ENCODE measurements at places on chromosomes 2 and 18.

GRCh38 chr2:173970516-173970924 is 5.3 kb upstream of the SP3 start:
- no peak for DNase-seq

DNA sequence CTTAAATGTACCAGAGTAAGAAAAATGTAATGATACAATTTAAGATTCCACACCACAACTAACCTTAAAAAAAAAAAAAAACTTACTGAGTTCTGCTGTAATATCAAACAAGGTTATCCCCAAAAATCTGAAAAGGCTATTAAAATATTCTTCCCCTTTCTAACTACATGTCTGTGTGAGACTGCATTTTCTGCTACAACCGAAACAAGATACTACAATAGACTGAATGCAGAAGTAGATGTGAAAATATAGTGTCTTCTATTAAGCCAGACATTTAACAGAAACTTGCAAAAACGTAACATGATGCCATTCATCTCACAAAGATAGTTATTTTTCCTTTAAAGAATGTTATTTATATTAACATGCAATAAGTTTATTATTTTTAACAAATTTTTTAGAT is 16.2 kb downstream of the SS18 start:
- DNase-seq, result no peak

- no peak for DNase-seq
Observed at GRCh38 chr2:46737577-46737976, 178.0 kb downstream of the MCFD2 start.

- no peak for DNase-seq
Observed at GRCh38 chr18:64032312-64032711, 62.4 kb downstream of the SERPINB8 start.

GRCh38 chr18:67634631-67635338 is 118.3 kb upstream of the DSEL start:
- DNase-seq, result no peak

DNA sequence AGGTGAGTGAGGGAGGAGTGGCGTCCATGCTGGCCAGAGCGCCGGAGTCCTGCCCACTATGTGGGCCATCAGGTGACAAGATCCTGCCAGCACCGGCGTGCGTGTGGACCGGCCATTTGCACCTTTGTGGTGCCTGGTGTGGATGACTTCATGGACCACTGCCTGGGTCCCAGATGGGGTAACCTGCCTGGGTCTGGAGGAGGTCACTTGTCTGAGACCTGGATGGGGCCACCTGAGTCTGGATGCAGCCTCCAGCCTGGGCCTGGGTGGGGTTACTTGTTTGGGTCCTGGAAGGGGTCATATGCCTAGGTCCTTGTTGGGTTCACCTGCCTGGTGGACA is 299.6 kb downstream of the NDUFA10 start:
- DNase-seq, result no peak

DNA sequence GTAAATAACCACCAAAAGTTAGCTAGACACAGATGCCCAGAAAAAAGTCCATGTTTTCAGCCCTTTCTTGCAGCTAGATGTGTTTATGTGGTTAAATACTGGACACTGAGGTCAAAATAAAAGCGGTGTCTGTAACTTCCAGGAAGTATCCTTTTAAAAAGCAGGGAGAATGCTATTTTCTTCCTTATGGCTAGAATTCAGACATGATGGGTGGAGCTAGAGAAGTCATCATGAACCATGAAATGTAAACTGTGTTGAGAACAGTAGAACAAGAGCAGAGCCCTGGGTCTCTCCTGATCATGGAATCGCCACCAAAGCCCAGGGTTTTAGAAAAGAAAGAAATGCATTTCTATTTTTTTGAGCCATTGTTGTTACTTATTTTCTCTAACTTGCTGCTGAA is 41.3 kb upstream of the GALNT3 start:
- DNase-seq, result no peak

GRCh38 chr2:199336546-199336945 is 121.2 kb downstream of the SATB2 start:
- DNase-seq, result no peak

Data from naive thymus-derived CD4-positive, alpha-beta T cell (primary cell).